ENCODE measurements at places on chromosomes 12 and 14.
A peak's percentile ranks its signal among the peaks of the same experiment; 100 is the strongest.

- DNase-seq: peak; percentile 76
These were observed 86.4 kb downstream of the EML1 start for GRCh38 chr14:99879401-99880295.

DNA sequence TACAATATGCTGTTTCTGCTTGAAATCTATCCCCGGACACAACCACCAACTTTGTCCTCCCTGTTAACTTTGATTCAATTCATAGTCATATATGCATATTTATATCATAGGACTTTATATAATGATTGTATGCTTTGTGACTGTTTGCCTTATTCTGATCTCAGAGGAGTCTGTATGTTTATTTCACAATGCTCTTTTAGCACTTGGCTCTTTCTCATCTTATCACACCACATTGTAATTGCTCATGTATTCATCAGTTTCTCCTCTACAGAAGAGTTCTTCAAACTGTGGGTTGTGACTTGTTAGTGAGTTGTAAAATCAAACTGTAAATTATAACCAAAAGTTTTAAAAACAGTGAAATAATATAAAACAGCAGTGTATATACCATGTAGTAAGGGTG, 21.7 kb upstream of the PPM1A start:
- no peak for DNase-seq

- no peak for DNase-seq
These were observed 248.9 kb downstream of the SLC16A7 start for GRCh38 chr12:59844750-59845149.

- DNase-seq: no peak
These were observed 73.0 kb downstream of the RMST start for GRCh38 chr12:97535582-97535981.

DNA sequence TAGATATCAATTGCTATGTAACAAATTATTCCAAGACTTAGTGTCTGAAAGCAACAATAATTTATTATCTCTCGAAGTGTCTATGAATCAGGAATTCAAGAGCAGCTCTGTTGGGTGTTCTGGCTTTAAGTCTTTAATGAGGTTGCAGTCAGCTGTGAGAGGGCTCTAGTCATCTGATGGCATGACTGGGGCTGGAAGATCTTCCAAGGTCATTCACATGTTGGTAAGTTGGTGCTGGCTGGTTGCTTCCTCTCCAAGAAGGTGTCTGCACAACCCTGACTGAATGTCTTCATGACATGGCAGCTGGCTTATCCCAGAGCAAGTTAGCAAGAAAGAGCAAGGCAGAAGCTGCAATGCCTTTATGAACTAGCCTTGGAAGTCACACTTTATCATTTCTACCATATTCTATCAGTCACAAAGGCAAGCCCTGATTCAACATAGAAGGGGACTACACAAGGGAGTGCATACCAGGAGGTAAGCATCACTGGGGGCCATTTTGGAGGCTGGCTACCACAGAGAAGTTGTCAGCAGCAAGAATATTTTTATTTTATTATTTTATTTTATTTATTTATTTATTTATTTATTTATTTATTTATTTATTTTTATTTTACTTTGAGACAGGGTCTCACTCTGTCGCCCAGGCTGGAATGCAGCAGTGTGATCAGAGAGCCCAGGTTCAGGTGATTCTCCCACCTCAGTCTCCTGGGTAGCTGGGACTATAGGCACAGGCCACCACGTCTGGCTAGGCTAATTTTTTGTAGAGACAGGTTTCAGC, 7.6 kb upstream of the SLC38A2 start:
- no peak for DNase-seq

DNA sequence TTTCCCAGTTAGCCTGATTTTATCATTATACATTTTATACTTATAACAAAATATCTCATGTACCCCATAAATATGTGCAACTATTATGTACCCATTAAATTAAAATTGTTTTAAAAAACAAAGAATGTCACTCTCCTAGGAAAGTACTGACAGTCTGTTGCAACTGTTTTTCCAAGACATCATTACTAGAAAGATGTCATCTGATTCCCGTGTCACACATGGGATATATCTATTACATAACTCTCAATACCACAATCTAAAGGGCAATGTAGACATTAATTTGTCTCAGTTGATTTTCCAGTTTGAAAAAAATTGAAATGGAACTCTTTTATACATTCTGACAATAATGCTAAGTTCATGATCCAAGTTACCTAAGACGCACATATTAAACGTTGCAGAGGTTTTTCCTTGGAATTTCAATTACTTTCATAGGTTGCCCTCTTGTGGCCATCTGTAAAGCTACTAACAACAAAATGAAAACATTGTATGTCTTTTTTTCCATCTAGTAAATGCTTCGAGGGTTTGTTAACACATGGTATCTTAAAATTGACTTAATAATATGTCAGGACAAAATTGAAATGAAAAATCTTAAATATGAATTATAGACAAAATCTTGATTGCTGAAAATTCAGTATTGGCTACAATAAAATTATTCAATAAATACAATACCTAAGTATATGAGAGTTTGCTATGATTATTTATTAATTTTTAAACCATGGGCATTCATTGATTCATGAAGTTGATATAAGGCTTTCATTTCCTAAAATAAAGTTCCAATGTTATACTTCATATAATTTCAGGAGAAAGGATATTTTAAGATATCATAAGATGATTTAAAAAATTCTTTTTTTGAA, 131.6 kb downstream of the PPFIA2 start:
- peak; percentile 33 for DNase-seq

DNA sequence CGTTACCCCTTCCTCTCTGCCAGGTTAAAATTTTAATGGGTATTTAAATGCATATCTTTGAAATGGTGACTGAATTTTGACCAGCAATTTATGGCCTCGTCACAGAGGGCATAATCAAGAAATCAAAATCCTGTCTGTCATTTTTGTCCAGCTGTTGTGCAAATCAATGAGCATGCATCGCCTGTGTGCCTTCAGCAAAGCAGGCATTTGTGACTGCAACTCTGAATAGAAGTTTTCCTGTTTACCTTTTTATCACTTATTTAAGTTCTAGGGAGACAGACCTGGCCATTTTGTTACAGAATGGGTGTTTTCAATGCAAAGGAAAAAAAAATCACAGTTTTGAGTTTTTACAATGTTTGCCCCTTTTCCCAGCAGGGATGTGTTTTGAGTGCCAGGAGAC, 107.4 kb downstream of the PPM1A start:
- DNase-seq: no peak

- no peak for DNase-seq
These were observed 700.2 kb downstream of the DIO2 start for GRCh38 chr14:79511146-79511545.

GRCh38 chr12:52657250-52657902, 5.4 kb upstream of the KRT2 start:
- DNase-seq: no peak
